ENCODE measurements at places on chromosomes 4 and X.
A peak's percentile ranks its signal among the peaks of the same experiment; 100 is the strongest.

GRCh38 chr4:123876143-123876542 is 479.5 kb downstream of the SPRY1 start:
- DNase-seq: no peak

GRCh38 chrX:6120329-6120728 is 108.3 kb downstream of the NLGN4X start:
- no peak for DNase-seq

- peak; percentile 1 for DNase-seq
Measured at GRCh38 chr4:159446266-159446976, 343.5 kb downstream of the RAPGEF2 start.

DNA sequence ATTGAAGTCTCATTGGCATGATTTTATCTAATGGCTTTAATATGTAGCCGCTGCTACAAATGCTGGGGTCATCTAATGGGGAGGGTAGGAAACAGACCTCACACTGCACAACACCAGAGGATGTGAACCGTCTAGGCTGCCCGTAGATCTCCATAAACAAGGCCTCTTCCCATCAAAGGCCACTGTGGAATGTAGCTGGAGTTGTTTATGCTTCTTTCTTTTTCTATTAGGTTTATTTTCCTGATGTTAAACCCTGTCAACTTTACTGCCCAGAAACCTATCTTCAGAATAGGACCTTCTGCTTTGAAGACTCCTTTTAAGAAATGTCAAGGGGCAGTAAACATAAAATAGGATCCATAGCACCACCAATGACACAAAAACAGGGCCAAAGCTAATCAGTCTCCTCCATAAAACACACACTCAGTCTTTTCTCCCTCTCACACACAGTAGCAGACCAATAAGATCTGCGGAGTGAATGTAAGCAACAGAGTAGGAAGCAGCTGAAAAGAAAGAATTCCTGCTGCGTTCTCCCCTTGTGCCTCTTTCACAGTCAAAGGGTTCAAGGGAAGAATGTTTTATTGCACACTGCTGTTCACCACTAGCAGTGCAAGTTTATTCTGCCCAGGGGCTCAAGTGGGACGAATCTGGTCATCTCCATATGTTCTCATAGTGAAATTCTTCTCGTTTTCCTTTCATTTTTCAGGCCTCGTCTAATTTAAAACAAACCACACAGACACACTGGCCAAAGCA is 72.2 kb downstream of the MAML3 start:
- DNase-seq: no peak

GRCh38 chr4:138696771-138697170 is 318.8 kb upstream of the NOCT start:
- DNase-seq: no peak

DNA sequence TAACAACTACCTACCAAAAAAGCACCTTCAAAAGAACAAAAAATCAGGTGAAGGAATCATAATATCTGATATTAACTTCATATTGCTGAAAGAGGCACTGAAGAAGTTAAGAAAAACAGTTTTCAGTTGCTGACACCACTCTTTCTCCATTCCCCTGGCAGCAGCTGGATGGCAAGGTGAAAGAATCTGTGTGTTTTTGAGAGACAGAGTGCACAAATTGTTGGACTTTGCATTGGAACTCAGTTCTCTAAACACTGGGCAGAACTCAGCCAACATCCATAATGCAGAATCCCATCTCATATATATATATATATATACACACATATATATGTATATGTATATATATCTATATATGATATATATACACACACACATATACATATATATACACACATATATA is 408.3 kb upstream of the MAGEC2 start:
- DNase-seq: no peak

DNA sequence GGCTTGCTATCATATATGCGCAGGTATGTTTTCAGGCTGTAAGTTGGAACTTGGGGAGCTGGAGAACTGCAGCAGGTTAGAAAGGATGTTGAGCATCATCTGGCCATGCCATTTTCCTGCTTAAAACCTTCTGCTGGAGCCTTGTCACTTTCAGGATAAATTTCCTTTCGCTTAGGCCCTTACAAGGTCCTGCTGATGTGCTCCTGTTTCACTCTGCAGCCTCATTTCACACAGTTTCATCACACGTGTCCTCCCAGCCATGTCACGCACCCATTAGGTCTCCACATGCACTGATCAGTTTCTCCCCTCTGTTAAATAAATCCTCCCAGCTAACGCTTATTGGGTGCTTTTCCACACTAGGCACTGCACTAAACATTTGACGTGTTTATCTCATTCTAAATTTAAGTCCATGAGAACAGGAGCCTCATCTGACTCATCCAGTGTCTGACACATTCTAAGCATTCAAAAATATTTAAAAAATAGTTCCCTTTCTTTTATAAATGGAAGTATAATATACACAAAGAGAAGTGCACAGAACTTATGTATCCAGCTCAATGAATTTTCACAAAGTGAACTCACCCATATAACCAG is 14.5 kb downstream of the SOD3 start:
- no peak for DNase-seq

GRCh38 chr4:137370206-137370633 is 162.1 kb downstream of the PCDH18 start:
- no peak for DNase-seq

GRCh38 chr4:109026588-109026987 is 263.7 kb upstream of the ETNPPL start:
- no peak for DNase-seq

DNA sequence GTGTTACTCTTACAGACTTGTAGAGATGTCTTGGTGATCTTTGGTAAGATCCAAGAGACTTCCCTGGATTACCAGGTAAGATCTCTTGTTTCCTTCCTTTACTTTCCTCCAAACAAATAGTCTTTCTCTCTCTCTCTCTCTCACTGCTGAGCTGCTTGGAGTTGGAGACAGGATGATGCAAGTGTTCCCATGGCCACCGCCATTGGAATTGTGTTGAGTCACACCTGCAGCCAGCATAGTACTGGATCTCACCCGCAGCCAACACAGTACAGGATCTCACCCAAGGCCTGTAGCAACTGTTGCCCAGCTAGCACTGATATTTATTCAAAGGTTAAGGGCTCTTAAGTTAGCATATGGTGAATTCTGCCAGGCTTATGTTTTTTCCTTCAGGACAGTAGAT is 1080.9 kb downstream of the FAT4 start:
- DNase-seq: no peak

GRCh38 chrX:10130354-10130753 is 26.4 kb upstream of the CLCN4 start:
- DNase-seq: no peak

- no peak for DNase-seq
Measured at GRCh38 chrX:31271615-31272471, 200.0 kb upstream of the FTHL17 start.

GRCh38 chrX:51158231-51158630 is 174.4 kb upstream of the NUDT10 start:
- DNase-seq: no peak

GRCh38 chrX:141941234-141941633 is 37.5 kb downstream of the MAGEC1 start:
- no peak for DNase-seq

GRCh38 chr4:183830438-183830985 is 74.6 kb upstream of the STOX2 start:
- no peak for DNase-seq

- no peak for DNase-seq
Measured at GRCh38 chrX:72208126-72208800, 26.7 kb downstream of the PIN4 start.

GRCh38 chrX:150700107-150700506 is 6.9 kb downstream of the MTMR1 start:
- no peak for DNase-seq

DNA sequence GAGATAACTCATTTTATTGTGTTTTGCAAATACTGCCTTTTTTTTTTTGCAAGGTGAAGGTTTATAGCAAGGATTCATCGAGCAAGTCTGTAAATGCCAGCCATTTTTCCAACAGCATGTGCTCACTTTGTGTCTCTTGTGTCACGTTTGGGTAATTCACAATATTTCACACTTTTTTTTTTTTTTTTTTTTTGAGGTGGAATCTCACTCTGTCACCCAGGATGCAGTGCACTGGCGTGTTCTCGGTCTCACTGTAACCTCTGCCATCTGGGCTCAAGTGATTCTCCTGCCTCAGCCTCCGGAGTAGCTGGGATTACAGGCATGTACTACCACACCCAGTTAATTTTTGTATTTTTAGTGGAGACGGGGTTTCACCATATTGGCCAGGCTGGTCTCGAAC is 1.9 kb downstream of the RNF4 start:
- no peak for DNase-seq

DNA sequence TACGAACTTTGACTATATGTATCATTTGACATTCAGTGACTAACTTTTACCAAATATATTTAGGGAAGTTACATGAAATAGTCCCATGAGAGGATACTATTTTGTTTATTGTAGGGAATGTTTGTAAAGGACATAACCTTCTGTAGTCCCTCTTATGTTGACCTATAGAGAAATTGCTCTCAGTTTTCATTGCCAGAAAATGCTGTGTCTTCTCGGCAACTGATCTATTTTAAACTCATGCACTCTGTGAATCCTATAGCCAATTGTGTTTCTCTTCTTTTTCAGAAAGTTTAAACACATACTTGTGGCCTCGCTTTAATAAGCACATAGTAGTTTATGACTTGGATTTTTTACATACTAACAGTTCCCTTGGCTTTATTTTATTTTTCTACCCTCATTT is 38.2 kb downstream of the DMP1 start:
- no peak for DNase-seq

DNA sequence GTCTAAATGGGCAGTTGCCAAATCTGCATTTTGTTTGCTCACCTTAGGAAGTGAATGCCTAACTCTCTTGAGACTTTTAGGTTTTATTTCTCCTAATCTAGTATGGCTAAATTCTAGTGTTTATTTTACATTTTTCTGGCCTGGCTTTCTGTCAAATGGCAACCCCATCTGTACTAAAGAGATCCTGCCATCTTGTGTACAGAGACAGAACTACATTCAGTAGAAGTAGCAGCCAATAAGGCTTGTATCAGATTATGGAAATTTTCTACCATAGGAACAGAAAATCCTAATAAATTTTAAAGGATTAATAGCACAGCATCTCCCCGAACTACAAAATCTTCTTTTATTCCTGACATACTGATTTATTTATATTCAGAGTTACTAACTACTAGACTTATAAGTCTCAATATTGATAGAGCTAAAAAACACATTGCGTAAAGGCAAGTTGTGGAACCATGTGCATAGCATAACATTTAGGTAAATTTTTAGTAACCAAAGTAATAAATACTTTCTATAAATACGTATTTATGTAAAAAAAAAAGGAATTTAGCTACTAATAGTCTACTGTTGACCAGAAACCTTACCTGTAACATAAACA is 45.5 kb downstream of the TMEM144 start:
- DNase-seq: no peak

GRCh38 chr4:67779631-67780030 is 25.4 kb upstream of the GNRHR start:
- DNase-seq: no peak

DNA sequence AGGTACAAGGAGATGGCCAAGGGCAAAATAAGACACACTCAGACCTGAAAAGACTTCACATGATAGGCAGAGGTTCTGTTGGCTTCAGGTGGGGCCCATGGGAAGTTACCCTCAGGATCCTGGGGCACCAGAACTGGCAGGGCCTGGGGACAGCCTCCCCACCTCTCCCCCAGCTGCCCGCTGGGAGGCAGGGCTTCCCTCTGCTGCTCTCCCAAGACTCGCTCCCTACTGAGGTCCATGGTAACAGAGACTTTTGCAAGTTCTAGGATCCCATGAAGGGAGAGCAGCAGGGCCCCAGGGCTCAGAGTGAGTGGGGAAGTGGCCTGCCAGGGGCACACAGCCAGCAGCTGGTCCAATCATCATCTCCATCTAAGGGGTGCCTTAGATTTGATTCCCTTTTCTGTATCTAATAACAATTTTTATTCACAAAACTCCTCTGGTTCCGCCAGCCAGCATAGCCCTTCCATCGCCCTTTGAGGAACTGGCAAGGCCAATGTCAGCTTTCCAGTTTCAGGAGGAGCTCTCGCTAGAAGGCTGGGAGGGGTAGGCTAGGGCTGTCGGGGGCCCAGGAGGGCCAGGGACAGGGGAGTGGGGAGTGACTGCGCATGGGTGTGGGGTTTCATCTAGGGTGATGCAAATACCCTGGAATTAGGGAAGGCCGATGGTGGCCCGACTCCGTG is 78.2 kb downstream of the SLC2A9 start:
- DNase-seq: no peak
